ENCODE measurements at places on chromosomes 2 and 18.

- no peak for DNase-seq
Measured at GRCh38 chr2:191012845-191013681, 908 bp downstream of the STAT1 start.

GRCh38 chr2:28471214-28471613 is 24.6 kb upstream of the PLB1 start:
- DNase-seq: no peak

- DNase-seq: no peak
Measured at GRCh38 chr2:86213056-86213455, 13.8 kb downstream of the MRPL35 start.

GRCh38 chr2:1977655-1978054 is 233.3 kb upstream of the PXDN start:
- no peak for DNase-seq

- DNase-seq: no peak
Measured at GRCh38 chr2:121783180-121783579, 27.7 kb downstream of the TSN start.

GRCh38 chr18:62807396-62807795 is 92.1 kb downstream of the PHLPP1 start:
- no peak for DNase-seq

DNA sequence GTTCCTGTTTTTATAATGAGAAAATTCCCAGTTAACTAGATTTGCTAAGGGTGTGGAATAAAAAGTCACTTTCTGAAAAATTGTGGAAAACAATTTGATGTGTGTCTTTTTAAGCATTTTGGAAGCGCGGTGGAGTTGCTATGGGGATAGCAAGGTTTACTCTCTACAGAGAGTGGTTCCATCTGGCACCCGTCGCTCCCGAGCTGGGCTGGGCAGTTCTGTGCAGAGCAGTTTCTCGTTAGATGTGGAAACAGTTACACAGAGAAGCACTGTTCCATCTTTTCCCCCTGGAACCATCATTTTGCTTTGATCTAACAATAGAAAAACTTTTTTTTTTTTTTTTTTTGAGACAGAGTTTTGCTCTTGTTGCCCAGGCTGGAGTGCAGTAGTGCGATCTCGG is 17.4 kb downstream of the LDLRAD4 start:
- DNase-seq: no peak

DNA sequence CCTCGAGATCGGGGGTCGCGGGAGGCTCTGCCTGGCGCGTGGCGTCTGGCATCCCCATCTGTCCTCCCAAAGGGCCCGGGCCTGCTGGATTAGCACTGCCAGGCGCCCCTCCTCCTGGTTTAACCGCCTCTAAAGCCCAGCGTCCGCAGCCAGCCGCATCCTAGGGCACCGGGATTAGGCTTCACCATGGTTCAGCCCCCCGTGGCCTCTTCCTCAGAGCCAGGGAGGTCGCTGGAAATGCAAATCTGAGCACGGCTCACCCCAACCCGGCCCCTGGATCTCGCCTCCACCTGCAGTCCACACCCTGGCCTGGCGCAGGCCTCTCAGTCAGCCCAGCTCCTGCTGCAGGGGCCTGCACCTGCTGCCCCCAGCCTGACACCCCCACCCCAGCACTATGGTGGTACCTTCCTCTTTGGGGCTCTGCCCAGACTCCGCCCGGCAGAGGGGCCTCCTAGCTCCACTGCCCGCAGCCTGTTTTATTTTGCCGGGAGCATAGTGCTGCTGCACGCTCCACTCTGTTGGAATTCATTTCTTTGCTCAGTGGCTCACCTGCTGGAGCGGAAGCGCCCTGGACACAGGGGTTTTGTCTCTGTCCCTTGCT is 13.2 kb downstream of the PRELID3A start:
- no peak for DNase-seq

- no peak for DNase-seq
Measured at GRCh38 chr2:206259376-206260187, 14.9 kb upstream of the ZDBF2 start.

GRCh38 chr2:30177440-30177839 is 30.6 kb downstream of the YPEL5 start:
- DNase-seq: no peak

DNA sequence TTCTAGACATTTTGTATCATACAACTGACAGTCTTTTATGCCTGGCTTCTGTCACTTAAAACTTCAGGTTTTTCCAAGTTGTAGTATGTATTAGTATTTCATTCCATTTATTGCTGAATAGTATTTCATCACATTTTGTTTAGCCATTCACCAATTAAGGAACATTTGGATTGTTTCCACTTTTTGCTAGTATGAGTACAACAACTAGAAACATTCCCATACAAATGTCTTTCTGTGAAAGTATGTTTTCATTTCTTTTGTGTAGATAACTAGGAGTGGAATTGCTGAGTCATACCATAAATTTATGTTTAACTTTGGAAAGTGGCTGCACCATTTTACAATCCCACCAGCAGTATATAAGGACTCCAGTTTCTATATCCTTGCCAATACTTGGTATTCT is 135.9 kb downstream of the ATAD2B start:
- DNase-seq: peak; percentile 71

DNA sequence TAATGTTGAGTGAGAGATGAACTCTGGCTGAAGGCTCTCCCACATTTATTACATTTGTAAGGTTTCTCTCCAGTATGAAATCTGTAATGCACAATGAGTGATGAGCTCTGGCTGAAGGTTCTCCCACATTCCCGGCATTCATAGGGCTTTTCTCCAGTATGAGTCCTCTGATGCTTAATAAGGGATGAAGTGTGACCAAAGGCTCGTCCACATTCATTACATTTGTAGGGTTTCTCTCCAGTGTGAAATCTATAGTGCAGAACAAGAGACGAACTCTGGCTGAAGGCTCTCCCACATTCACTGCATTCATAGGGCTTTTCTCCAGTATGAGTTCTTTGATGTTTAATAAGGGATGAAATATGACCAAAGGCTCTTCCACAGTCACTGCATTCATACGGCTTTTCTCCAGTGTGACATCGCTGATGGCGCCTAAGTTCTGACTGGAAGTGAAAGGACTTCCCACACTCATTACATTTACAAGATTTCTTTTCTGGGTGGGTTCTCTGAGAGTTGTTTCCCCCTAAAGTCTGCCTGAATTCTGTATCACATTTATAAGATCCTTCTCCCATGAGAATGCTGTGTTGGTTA is 10.2 kb downstream of the ZNF514 start:
- DNase-seq: no peak

- no peak for DNase-seq
Measured at GRCh38 chr2:145407-145806, 99.1 kb upstream of the FAM110C start.

GRCh38 chr2:235725016-235725489 is 231.2 kb downstream of the AGAP1 start:
- no peak for DNase-seq

GRCh38 chr18:37362158-37362890 is 203.3 kb downstream of the CELF4 start:
- DNase-seq: no peak

DNA sequence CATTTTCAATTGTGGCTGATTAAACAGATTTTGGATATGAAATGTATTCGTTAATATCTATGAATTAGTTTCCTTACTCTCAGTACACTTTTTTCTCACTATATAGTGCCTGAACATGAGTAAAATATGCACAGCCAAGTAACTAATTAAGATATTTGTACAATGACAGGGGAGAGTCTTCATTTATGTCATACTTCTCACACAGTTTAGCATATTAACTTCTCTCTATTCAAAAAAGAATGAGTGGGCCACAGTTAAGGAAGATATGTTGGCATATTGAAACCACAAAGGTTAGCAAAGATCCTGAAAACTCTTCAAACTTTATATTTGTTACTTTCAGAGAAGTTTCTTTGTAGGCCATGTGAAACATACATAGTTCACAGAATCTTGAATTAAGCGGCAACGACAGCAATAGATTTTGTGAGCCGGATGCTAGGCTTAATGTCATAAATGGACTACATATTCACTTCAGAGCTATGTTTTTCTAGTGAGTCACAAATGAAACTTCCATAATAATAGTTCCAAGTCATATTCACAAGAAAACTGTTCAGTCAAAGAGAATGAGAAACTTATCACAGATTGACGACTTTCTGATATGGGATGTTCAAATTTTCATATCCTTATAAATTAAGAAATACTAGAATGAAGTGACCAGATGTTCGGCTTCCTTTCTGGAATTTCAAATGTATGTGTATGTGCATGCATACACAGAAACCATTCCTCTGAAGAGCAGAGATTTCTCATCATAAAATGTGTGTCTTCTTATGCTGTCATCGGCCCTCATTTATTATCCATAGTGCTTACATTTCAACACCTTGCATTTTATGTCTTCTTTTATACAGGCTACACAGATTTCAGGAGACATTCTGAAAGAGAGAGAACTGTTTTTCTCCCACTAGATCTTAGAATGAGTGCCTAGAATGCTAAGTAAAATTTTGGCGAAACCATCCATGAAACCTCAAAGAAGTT is 584.0 kb downstream of the SATB2 start:
- peak; percentile 64 for DNase-seq

- no peak for DNase-seq
Measured at GRCh38 chr2:20624156-20624883, 26.6 kb downstream of the HS1BP3 start.

- no peak for DNase-seq
Measured at GRCh38 chr2:57554348-57554747, 492.3 kb upstream of the VRK2 start.

DNA sequence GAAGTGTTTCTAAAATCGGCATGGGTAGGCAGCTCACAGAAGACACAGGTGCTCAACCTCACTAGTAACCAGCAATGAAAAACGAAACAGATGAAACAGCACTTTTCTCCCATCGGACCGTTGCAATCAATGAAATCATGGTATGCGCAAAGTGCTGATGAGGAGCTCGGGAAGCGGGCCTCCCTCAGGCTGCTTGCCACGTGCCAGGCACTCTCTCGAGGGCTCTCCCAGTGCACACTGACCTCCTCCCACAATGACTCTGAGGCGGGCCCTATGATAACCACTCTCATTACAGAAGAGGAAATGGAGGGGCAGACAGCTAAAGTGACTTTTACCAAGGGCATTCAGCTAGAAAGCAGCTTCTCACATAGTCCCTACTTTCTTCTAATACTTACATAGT is 3.8 kb upstream of the ANKRD23 start:
- no peak for DNase-seq

- no peak for DNase-seq
Measured at GRCh38 chr2:74381751-74382150, 1.6 kb upstream of the DCTN1 start.

DNA sequence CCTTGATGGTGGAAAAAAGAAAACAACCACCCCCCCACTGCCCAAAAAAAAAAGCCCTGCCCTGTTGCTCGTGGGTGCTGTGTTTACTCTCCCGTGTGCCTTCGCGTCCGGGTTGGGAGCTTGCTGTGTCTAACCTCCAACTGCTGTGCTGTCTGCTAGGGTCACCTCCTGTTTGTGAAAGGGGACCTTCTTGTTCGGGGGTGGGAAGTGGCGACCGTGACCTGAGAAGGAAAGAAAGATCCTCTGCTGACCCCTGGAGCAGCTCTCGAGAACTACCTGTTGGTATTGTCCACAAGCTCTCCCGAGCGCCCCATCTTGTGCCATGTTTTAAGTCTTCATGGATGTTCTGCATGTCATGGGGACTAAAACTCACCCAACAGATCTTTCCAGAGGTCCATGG is 28.0 kb downstream of the MAL start:
- no peak for DNase-seq

GRCh38 chr2:223971-224760 is 39.7 kb downstream of the SH3YL1 start:
- no peak for DNase-seq

DNA sequence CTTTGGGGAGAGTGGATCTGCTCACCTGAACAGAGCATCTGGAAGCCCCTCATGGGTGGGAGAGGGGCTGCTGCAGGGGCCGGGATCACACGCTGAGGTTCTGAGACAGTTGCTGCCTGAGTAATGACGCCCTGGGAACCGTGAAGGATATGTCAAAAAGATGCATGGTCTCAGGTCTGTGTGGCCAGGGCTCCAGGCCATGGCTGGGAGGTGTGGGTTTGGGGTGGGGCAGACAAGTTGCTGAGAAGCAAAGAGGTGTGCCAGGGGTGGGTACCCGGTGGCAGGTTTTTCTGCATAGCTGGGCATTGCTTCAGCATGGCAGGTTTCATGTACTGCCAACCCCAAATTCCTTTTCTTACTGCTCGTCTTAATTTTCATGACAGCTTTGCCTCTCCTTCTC is 133.5 kb downstream of the RPIA start:
- DNase-seq: no peak

DNA sequence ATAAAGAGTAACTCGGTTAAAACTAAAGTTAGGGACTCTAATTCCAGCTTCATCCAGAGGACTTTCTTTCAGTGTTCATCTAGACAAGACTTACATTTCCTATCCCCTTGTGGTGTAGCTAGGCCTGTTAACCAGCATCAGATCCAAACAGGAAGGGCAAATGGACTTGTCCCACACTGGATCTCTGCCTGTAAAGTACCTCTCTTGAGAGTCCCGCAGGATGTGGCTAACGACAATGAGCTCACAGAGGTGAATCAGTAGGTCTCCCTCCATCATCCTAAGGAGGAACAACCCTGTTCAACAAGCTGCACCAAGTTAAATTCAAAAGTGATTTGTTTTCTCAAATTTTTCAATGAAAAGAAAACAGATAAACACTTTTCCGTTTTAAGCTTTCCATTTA is 412.3 kb upstream of the RGPD4 start:
- DNase-seq: no peak

- peak; percentile 78 for DNase-seq
Measured at GRCh38 chr2:46073540-46074046, 223.6 kb upstream of the EPAS1 start.

GRCh38 chr2:237450108-237450507 is 36.1 kb upstream of the COL6A3 start:
- DNase-seq: no peak

GRCh38 chr18:40866968-40867367 is 1088.1 kb upstream of the PIK3C3 start:
- DNase-seq: no peak

- DNase-seq: no peak
Measured at GRCh38 chr2:147648471-147648870, 196.4 kb upstream of the ACVR2A start.

- no peak for DNase-seq
Measured at GRCh38 chr2:60230037-60230436, 323.4 kb downstream of the BCL11A start.

GRCh38 chr2:177876950-177877349 is 195.6 kb downstream of the PDE11A start:
- DNase-seq: no peak
